Natural killer cell treated with Interleukin-12 subunit alpha and Interleukin-12 subunit beta and Interleukin-15 and Interleukin-18, amount 100 ng/mL, for 72 hours (primary cell): ENCODE measurements at places on chromosomes 2 and 18. TPM values are rescaled to one million over a fixed set of nuclear protein-coding genes. Genes with fewer than 3 reads are reported as not detected.

Gene GNLY
- total RNA-seq = 903 TPM

Gene INPP5D
- 155 TPM for total RNA-seq

Gene OSBPL6
- 0.33 TPM for total RNA-seq

Gene STEAP3
- total RNA-seq = 1.3 TPM

Gene TRIM43B
- total RNA-seq = not detected

Gene MPP4
- total RNA-seq = not detected

Gene FAHD2B
- total RNA-seq = 16.6 TPM

DNA sequence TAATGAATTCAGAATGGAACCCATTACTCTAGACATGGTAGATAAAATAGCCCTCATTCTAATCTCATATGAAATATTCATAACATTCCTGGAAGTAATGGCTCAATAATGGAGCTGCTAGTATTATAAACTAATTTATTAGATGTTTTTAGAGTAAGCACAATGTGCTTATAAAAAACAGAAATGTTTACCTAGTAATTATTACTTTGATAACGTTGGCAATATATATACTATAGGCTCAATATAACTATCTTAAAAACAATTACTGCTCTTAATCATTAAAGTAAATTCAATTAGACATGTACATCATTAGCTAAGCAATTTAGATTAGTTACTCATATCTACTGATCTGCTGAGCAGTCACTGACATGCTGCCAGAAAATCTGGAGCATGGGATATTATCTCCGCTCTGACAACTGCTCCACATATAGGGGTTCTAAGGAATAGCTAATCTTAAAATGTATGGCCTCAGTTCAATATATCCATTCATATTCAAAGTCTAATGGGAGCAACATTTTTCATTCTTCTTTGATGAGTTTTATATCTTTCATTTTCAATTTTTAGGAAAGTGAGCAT lies 19.4 kb downstream of the PPP1R1C start:
- H3K27ac ChIP-seq = no peak overlapping the region
- no peaks in the 10 kb centered on the region for H3K4me1 ChIP-seq
- no peaks in the 10 kb centered on the region for H3K36me3 ChIP-seq
- DNase-seq = no peak
- peaks cover 4% of the 10 kb centered on the region for H3K27me3 ChIP-seq
- H3K4me3 ChIP-seq = no peak overlapping the region

- H3K4me3 ChIP-seq = no peak overlapping the region
- no peaks in the 10 kb centered on the region for H3K36me3 ChIP-seq
- H3K27me3 ChIP-seq = peaks cover 28% of the 10 kb centered on the region
- H3K4me1 ChIP-seq = peaks cover 17% of the 10 kb centered on the region
- no peak overlapping the region for H3K27ac ChIP-seq
Observed at GRCh38 chr2:191247381-191248057, 2.3 kb downstream of the MYO1B start.

- no peaks in the 10 kb centered on the region for H3K4me1 ChIP-seq
- H3K4me3 ChIP-seq = no peak overlapping the region
- H3K27me3 ChIP-seq = peaks cover 41% of the 10 kb centered on the region
- no peak overlapping the region for H3K27ac ChIP-seq
- no peak for DNase-seq
- H3K36me3 ChIP-seq = peaks cover 3% of the 10 kb centered on the region
Observed at GRCh38 chr18:48428475-48429177, 19.4 kb upstream of the ZBTB7C start.

DNA sequence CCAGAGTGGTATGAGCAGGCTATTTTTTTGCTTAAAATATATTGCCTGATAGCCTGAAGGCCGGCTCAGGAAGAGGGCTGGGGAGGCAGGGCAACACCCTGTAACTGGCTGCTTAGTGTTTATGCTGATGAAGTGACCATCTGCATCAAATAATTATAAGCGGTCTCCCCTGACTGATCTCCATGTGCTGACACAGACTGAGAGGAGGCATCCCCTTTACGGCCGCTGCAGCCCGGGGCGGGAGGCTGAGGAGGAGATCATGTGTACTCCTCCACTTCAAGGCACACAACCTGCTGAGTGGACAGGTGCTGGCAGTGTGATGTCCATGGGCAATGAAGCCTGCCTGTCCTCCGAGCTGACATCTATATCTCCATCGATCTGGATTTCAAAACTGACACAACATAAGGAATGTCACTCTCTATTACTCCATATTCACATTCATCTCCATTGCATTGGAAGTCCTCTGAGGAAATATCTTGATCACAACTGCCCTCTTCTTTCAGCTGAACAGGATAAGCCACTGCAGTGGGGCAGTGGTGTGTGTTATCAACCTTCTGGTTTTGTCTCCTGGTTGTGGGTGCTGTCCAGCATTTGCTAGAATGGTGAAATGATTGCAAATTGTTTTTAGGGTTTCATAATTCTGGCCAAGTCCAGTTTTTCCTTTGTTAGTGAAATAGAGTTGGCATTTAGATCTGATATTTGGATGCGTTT lies 143.5 kb downstream of the AQP4 start:
- H3K4me3 ChIP-seq = no peak overlapping the region
- no peak overlapping the region for H3K27ac ChIP-seq
- no peaks in the 10 kb centered on the region for H3K4me1 ChIP-seq
- no peak for DNase-seq
- H3K36me3 ChIP-seq = no peaks in the 10 kb centered on the region

- no peaks in the 10 kb centered on the region for H3K36me3 ChIP-seq
- no peak overlapping the region for H3K27ac ChIP-seq
- H3K27me3 ChIP-seq = no peaks in the 10 kb centered on the region
- no peak overlapping the region for H3K4me3 ChIP-seq
- no peak for DNase-seq
- H3K4me1 ChIP-seq = peaks cover 2% of the 10 kb centered on the region
Observed at GRCh38 chr2:212926940-212927339, 224.5 kb downstream of the IKZF2 start.

GRCh38 chr18:36075862-36076587 lies 8.7 kb upstream of the RPRD1A start:
- H3K27me3 ChIP-seq = peaks cover 35% of the 10 kb centered on the region
- no peak for DNase-seq
- no peak overlapping the region for H3K4me3 ChIP-seq
- H3K36me3 ChIP-seq = peaks cover 11% of the 10 kb centered on the region
- no peaks in the 10 kb centered on the region for H3K4me1 ChIP-seq

DNA sequence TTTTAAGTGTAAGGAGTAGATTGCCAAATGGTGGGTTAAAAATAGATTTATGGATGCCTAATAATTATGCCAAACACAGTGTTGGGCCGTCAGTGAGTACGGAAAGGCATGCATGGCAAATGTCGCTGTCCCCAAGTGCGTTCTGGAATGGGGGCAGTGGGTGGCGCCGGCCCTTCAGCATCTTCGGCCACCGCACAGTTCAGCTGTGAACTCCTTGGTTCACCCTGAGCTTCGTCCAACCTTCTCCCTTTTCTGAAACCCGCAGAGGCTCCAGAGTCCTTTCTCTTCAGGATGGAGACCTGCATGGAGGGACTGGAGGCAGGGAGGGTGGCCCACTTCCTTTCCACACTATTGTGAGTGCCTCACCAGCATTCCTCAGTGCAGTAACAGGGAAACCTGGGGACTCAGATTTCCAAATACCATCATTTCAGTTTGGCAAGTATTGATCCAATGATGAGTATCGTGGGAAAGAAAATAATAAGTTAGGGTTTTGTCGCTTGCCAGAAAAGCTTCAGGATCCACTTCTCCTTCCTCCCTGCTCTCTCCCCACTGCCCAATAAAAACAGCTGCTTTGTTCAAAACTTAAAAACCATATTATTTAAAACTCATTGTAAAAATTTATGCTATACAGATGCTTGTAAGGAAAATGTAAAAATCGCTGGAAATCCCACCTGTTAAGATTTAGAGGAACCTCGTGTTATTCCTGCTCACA lies 74.6 kb upstream of the TXNDC2 start:
- H3K27ac ChIP-seq = no peak overlapping the region
- no peaks in the 10 kb centered on the region for H3K36me3 ChIP-seq
- no peaks in the 10 kb centered on the region for H3K4me1 ChIP-seq
- no peak overlapping the region for H3K4me3 ChIP-seq
- peaks cover 4% of the 10 kb centered on the region for H3K27me3 ChIP-seq

DNA sequence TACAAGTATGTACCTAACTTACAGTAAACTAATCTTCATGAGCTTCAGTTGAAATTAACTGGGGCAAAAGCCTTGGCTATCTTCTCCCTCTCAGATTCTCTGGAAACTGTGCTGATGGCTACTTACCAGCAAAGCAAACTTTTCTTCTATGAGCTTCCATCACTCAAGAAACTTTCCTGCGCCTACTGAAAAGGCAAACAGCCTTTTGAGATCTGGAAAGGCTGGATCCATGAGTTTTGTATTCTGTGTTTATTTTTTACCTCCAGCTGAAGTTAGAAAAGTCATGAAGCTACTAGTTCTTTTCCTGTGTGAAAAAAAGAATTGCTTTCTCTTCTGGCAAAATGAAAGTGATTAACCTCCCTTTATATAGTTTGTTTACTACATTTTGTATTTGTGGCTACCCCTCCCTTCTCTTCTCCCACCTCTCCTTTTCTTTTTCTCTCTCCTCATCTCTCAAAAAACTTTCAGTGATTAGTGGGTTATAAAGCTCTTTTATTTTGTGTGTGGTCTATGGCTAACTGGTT lies 49.2 kb upstream of the RNF152 start:
- H3K4me1 ChIP-seq = peaks cover 24% of the 10 kb centered on the region
- H3K27me3 ChIP-seq = no peaks in the 10 kb centered on the region
- H3K36me3 ChIP-seq = peaks cover 14% of the 10 kb centered on the region
- H3K27ac ChIP-seq = peak overlapping the region; percentile 57

- DNase-seq = no peak
- no peak overlapping the region for H3K27ac ChIP-seq
- H3K27me3 ChIP-seq = no peaks in the 10 kb centered on the region
- H3K36me3 ChIP-seq = no peaks in the 10 kb centered on the region
- H3K4me1 ChIP-seq = no peaks in the 10 kb centered on the region
Observed at GRCh38 chr2:83143946-83144345, 1315.1 kb downstream of the SUCLG1 start.
